ENCODE measurements at places on chromosomes 2 and 18.

- DNase-seq, result no peak
Observed at GRCh38 chr2:60808330-60808801, 52.3 kb downstream of the PAPOLG start.

- DNase-seq, result no peak
Observed at GRCh38 chr18:58015065-58015780, 28.8 kb upstream of the NEDD4L start.

DNA sequence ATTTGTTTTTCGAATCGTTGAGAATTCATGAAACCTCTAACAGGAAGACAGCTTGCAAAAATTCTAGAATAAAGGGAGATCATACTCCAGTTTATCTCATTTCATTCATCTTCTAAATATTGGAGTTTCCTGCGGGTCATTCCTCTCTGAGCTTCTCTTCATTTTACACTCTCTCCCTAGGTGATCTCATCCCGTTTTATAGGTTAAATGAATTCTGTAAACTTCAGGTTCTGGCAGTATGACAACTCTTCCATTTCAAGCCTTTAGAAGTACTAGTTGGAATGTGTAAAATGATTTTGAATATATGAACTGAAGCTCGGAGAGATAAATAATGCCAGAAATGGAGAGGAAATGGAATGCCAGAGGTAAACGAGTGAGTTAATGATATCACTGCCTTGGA is 312.4 kb downstream of the METTL4 start:
- no peak for DNase-seq

GRCh38 chr2:26011990-26012856 is 21.7 kb upstream of the RAB10 start:
- peak; percentile 46 for DNase-seq

- DNase-seq, result no peak
Observed at GRCh38 chr2:105236060-105236424, 5.5 kb upstream of the GPR45 start.

- no peak for DNase-seq
Observed at GRCh38 chr2:238449909-238450417, 23.2 kb downstream of the ASB1 start.

DNA sequence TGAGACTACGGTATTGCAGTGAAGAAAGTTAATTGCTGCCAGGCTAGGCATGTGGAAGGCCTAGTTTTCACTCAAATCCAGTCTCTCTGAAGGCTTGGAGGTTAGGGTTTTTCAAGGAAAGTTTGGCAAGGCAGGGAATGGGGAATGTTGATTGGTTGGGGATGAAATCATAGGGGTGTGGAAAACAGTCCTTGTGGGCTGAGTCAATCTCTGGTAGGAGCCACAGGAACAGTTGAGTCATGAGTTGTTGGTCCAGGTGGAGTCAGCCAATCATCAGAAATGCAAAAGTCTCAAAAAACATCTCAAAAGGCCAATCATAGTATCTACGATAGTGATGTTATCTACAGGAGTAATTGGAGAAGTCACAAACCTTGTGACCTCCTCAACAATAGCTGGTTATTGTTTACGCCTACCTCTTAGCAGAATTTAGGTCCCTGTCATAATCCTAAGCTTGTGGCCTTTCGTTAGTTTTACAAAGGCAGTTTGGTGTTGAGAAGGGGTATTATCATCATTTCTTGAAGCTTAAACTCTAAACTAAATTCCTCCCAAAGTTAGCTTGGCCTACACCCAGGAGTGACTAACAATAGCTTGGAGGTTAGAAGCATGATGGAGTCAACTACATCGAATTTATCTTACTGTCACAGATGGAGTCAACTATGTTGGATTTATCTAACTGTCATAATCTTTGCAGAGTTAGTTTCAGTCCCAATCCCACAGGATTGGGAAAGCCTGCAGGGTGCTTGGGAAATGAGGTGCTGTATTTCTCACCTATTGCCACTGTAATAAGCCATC is 33.7 kb upstream of the APCDD1 start:
- peak; percentile 46 for DNase-seq

- DNase-seq, result no peak
Observed at GRCh38 chr2:80638783-80639182, 334.2 kb upstream of the LRRTM1 start.

DNA sequence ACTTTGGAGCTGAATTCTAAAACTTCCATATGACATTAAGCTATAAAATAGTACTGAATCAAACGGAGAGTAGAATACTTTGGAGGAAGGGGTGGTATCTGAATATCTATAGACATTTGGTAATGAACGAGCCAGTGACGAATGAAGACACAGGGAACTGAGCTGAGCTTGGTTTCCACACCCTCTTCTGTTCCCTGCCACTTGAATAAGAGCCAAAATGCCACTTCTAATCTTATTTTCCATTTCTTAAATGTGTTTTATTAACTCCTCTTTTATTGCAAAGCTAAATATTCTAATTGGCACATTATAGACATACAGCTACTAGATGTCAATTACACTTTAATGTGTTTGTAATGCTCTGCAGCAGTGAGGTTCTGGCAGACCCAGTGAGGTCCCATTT is 76.1 kb downstream of the AFF3 start:
- no peak for DNase-seq

- no peak for DNase-seq
Observed at GRCh38 chr18:7259475-7259874, 28.6 kb downstream of the LRRC30 start.

GRCh38 chr18:63301434-63301833 is 18.1 kb downstream of the BCL2 start:
- DNase-seq, result no peak

DNA sequence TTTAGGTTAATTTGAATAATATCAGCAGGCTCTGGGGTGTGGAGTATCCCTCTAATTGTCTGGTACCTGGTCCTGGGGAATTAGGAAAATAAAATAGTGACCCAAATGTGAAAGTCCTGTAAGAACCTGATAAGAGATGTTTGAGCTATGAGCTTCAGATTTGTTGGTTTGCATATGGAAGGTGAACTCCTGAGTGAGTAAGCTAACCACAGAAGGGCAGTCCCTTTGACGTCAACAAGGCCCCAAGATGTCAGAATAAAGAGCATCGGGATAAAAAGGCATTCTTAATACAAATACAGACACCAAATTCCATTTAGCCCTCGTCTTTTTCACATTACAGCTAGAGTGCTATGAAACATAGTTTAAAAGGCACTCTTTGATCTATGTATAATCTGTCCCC is 1366.3 kb upstream of the TMEFF2 start:
- no peak for DNase-seq

DNA sequence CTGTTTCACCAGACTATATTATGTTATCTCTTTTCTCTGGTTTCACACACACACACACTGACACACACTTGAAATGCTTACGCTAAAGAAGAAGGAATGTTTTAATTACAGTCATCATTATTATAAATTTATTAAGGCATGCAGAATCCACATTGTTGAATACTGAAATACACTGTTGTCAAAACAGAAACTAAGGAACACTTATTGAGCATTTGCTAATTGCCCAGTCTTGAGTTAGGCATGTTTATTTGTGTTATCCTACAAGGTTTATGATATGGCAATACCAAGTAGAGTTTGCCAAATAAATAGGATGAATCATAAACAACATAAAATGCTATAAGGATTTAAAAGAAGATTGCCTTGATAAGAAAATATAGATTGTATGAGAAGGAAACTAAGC is 917.0 kb upstream of the PIK3C3 start:
- DNase-seq, result no peak

GRCh38 chr2:165891345-165891744 is 62.2 kb downstream of the TTC21B start:
- DNase-seq, result no peak

GRCh38 chr18:76980663-76981395 is 151.8 kb downstream of the MBP start:
- no peak for DNase-seq

DNA sequence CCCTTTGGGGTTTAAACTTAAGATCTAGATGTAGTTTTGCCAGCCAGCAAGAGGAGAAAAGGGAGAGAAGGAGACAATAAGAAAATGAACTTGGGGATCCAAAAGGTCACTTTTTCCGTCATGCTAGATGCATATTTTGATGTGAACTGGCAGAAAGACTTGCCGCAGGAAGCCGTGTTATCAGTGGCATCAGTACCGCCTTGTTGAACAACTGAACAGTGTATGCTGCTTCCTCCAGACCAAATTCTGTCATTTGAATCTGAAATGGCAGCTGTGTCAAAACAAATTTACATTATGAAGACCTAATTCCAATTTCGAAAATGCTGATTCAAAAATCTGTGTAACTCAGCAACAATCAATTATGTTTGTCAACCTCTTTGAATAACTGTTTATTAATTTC is 42.1 kb downstream of the TMEM200C start:
- DNase-seq, result no peak

DNA sequence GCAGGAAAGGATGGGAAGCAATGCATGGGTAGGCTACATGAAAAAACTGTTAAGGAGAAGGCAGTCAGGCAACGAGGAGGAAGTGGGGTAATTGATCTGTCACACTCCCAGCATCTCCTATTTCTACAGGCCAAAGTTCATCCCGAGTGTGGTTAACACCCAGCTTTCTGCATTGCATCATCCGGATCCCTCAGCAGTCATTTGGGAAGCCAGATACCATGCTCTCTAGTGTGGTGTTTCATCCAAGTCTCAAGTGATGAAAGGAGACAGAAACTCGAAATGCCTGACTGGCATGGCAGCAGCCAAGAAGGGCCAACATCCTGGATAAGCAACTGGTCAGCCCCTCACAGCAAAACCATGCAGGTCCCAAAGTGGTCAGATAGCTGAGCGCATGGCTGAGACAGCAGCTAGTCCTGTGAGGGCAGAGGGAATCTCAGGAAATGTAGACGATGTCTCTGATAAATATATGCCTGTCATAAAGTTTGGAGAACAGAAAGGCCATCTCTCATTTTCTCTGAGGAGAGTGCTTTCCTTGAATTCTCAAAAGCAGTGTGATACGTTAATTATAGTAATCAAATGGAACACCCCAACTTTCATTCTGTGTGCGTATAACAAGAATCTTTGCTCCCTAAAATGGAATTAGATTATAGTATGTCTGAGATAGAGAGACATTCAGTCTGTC is 24.8 kb upstream of the HNRNPA3 start:
- DNase-seq, result peak; percentile 27

- peak; percentile 17 for DNase-seq
Observed at GRCh38 chr2:218832520-218832919, 917 bp upstream of the PRKAG3 start.

- DNase-seq, result peak; percentile 17
Observed at GRCh38 chr2:162318328-162319180, at the start of gene IFIH1. IFIH1 (minus strand) TSS chr2:162318684; CDS start chr2:162318307, 377 bp downstream.

GRCh38 chr18:51614967-51615571 is 417.6 kb upstream of the MEX3C start:
- no peak for DNase-seq

DNA sequence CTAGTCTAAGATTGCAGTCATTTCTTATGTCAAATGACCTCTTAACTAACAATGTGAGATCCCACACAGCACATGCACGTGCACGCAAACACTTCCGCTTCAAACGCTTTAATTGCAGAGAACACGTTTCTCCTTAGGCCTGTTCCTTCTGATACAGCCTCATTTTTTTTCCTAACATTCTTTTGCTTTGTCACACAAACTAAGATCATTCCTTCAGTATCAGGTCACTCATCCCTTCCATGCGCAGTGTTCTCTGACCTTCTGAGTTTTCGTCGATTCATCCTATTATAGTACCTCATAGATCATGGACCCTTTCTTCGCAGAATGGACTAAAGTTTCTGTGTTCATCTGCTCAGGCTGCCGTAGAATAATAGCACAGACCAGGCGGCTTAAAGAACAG is 327.1 kb upstream of the CDH19 start:
- DNase-seq, result no peak

DNA sequence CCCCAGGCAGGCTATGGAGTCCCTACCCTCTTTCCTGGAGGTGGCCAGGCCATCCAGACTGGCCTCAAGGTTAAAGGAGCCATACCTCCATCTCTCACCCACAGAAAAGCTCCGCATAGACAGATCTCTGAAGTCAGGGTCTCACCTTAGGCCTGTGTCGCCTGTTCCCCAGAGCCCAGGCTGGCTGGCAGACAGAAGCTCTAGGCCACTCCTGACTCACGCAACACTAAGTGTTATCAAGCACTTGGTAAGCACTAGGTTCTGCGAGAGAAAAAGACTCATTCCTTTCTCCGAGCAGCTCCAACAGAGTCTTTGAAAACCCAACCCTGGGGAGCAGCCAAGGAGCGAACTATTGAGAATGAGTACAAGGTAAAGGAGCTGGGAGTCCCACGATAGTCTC is 6.1 kb downstream of the SMAD7 start:
- DNase-seq, result no peak

DNA sequence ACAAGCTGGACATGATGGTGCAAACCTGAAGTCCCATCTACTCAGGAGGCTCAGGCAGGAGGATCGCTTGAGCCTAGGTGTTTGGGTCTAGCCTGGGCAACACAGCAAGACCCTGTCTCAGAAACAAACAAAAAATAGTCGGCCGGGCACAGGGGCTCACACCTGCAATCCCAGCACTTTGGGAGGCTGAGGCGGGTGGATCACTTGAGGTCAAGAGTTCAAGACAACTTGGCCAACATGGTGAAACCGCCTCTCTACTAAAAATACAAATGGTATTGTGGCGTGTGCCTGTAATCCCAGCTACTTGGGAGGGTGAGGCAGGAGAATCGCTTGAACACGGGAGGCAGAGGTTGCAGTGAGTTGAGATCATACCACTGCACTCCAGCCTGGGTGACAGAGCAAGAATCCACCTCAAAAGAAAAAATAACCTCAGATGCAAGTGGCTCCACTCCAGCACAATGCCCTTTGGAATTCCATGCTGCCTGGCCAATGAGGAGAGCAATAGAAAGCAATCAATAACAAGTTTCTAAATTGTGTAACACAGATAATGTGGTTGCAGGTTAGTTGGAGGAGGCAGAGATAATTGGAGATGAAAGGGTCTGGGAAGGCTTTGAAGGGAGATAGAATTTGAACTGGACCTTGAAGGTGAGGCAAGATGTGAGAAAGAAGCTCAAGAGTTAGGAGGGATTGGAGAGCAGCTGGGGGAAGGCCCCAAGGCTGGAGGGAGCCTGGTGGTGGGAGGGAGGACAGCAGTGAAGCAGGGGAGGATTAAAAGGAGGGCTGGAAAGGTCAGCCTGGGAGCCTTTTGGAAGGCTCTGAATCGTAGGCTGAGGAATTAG is 6.0 kb downstream of the TTC31 start:
- DNase-seq, result no peak

DNA sequence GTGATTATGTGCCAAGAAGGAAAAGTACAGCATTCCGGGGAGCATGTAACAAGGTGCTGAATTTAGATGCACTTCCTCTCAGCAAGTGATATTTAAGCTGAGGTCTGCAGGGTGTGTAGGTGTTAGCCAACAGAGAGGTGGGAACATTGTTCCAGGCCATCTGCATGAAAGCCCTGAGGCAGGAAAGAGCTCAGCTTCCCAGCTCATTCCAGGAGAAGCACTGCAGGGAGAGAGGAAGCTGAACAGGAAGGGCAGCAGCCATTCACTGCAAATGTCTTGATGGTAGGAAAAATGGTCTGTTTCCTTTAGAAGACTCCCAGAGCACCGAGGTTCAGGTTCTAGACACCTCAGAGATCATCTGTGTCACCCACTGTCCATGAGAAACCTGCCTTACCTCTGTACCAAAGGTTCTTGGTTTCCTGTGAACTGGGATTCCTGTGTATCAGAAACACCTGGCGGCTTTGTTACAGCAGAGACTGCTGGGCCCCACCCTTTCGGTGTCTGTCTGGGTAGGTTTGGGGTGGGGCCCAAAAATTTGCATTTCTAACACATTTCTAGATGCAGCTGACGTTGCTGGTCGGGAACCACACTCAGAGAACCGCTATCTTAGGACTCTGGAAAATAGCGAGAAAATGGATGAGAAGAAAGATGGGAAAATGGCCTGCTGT is 84.0 kb downstream of the RTN4 start:
- no peak for DNase-seq

- DNase-seq, result no peak
Observed at GRCh38 chr18:55442561-55442960, 145.4 kb downstream of the TCF4 start.

All from HS-27A (cell line).